Foreskin keratinocyte (primary cell): ENCODE measurements at places on chromosomes 12 and 14. TPM values are rescaled to one million over a fixed set of nuclear protein-coding genes. Genes with fewer than 3 reads are reported as not detected.

The DTX3 gene
- 8.8 and 10.4 TPM in 2 replicates for total RNA-seq

The PCED1B gene
- total RNA-seq = 3.4 and 4.8 TPM in 2 replicates

The CLEC2B gene
- 0.51 and 1.4 TPM in 2 replicates for total RNA-seq

The C12orf50 gene
- not detected in 2 replicates for total RNA-seq

The FOXG1 gene
- total RNA-seq = not detected in 2 replicates
